ENCODE measurements at places on chromosomes 11 and 22. TPM values are rescaled to one million over a fixed set of nuclear protein-coding genes. Genes with fewer than 3 reads are reported as not detected.

SMTNL1 gene
- not detected for total RNA-seq

PRRG4 gene
- total RNA-seq: under 0.01 TPM

APOBEC3G gene
- 20.0 TPM for total RNA-seq

NOX4 gene
- total RNA-seq: 0.13 TPM

C22orf31 gene
- not detected for total RNA-seq

OR52I1 gene
- total RNA-seq: not detected

MMP26 gene
- total RNA-seq: not detected

LMO1 gene
- not detected for total RNA-seq

MS4A6E gene
- total RNA-seq: not detected

PYGM gene
- 0.32 TPM for total RNA-seq

TST gene
- total RNA-seq: 17.5 TPM

RASD2 gene
- total RNA-seq: 0.22 TPM

MMP12 gene
- 0.26 TPM for total RNA-seq

GRM5 gene
- total RNA-seq: not detected

NPAS4 gene
- not detected for total RNA-seq

APOL5 gene
- not detected for total RNA-seq

SLC22A8 gene
- not detected for total RNA-seq

PICK1 gene
- 7.7 TPM for total RNA-seq

BBOX1 gene
- 0.11 TPM for total RNA-seq

TEX12 gene
- total RNA-seq: 0.65 TPM

GLB1L3 gene
- 0.32 TPM for total RNA-seq

REXO2 gene
- 197 TPM for total RNA-seq

APOA4 gene
- total RNA-seq: not detected

CCDC89 gene
- 5.7 TPM for total RNA-seq

LRRN4CL gene
- total RNA-seq: 20.1 TPM

OR8G5 gene
- not detected for total RNA-seq

BTG4 gene
- total RNA-seq: not detected

ZNF195 gene
- total RNA-seq: 12.2 TPM

SCGB1D2 gene
- total RNA-seq: not detected

FREY1 gene
- 2.2 TPM for total RNA-seq

GRAP2 gene
- not detected for total RNA-seq

OR2AG1 gene
- total RNA-seq: under 0.01 TPM

IGLL1 gene
- total RNA-seq: not detected

KDM4D gene
- total RNA-seq: 1.0 TPM

GNB1L gene
- 3.5 TPM for total RNA-seq

MAML2 gene
- 18.8 TPM for total RNA-seq

OR4A16 gene
- not detected for total RNA-seq

All from articular chondrocyte of knee joint (primary cell).